CD4-positive, CD25-positive, alpha-beta regulatory T cell (primary cell): ENCODE measurements at places on chromosomes 2 and 18.

- no peak for DNase-seq
These were observed 72.8 kb upstream of the TAF1B start for GRCh38 chr2:9770308-9771100.

DNA sequence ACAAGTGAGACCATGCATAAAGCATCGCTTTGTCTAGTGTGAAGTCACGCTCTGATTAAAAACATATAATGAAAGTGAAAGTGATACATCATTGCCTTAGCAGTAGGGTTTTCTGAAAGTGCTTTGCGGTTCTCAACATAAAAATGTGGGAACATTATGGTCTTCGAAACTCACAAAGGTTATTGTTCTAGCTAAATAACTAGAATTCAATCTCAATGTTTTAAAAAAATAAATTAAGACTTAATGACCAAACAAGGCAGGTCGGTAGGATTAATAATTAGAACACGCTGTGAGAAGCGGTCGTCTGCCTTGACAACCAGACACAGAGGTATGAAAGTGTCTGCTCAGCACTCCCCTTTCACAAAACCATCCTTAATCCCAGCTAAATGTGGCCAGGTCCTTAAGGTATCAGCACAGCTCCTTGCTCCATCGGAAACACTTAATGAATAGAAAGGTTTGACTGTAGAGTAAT is 42.2 kb downstream of the KLHL14 start:
- peak; percentile 8 for DNase-seq

DNA sequence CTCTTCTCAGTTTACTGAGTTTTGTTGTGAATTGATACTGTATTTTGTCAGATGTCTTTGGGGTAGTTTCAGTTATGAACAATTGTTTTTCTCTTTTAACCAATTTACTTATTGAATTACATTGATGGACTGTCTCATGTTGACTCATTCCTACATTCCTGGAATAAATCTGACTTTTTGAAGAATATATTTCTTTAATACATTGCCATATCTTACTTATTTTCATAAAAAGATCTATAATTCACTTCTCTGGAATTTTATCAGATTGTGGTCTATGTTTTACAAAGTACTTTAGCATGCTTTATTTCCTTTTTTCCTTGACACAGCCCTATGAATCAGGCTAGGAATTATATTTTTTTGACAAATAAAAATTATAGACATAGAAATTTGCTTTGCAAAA is 268.3 kb downstream of the PLCL1 start:
- DNase-seq = no peak

GRCh38 chr2:132779206-132779721 is 109.3 kb upstream of the LYPD1 start:
- no peak for DNase-seq

DNA sequence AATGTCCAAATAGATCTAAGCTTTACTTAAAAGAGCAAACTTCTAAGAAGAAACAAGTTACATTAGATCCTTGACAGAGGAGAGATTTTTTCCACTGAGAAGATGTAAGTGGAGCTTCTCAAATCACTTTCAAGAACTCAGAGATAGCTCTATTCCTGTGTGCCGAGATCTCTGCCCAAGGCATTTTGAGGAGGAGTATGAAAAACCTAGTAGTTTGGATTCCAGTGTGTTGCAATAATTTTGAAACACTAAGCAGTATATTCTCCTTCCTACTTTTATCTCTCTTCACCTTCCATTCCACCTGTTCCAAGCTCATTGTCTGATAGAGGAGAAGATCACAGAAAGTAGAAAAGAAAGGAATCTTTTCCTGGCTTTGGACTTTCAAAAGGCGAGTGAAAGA is 192.0 kb upstream of the TANK start:
- no peak for DNase-seq

DNA sequence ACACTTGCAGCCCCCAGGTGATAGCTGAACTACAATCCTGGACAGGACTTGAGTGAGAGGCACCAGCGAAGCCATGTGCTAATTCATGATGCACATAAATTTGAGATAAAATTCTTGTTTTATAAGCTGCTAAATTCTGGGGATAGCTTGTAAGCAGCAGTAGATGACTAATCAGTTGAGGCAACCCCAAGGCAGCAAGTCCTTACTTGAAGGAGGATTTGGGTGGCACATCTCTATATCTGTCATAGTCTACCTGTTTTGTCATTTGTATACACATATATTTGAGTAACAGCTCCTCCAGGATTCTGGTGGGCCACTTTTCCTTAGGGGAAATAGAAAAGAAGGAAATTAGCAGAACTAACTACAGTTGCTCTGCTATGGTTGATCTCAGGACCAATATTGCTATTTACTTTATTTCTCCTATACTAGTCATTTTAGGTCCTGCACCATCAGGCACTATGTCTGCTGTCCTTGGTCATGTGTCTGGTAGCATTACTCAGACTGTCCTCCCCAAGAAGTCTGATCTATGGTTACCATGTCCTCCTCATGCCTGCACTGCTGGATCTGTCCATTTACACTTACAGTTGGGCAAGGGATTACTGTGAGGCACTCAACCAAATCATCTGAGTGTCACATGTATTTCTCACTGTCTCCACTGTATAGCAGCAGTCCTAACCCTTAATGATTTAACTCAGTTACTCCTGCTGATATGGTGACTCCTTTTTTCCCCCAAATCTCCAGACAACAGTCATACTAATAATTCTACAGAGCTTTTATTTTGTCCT is 436.0 kb upstream of the CWC22 start:
- no peak for DNase-seq

GRCh38 chr2:223389624-223390023 is 212.5 kb downstream of the SCG2 start:
- DNase-seq = no peak

GRCh38 chr2:238383743-238384380 is 42.9 kb upstream of the ASB1 start:
- DNase-seq = no peak

GRCh38 chr2:27833931-27834330 is 56.3 kb downstream of the RBKS start:
- no peak for DNase-seq

DNA sequence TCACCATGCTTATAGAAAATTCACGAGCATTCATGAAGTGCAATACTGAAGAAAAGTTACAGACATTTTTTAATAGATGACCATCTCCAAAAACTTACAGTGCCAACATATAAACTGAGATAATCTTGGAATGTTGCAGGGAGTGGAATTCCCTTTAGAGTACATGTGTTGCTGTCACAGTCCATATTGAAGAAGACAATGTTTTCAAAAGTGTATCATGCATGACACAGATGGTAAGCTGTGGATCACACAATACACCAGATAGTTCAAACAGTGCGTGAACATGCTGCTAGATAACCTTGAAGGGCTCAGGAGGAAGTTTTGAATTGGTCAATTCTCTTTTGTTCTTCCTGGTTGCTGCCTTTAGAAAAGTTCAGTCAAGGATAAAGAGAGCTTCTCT is 1644.3 kb upstream of the NXPH2 start:
- DNase-seq = no peak

DNA sequence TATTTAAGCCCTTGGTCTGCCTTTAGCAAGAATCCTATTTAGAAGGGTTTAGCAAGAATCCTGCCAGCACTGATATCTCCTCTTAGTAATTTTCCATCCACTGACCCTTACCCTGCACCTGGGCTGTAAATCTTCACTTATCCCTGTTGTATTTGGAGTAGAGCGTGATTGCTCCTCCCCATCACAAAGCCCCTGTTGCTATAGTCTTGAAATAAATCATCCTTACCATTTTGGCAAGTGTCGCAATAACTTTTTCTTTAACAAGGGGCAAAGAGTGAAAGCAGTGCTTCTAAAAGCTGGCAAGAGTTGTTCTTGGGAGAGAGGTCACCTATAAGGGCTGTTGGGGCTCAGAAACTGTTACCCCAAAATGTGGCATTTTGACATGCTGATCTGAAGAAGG is 3.7 kb upstream of the SCTR start:
- no peak for DNase-seq

- DNase-seq = no peak
These were observed 161.5 kb downstream of the STK39 start for GRCh38 chr2:168085801-168086361.

GRCh38 chr2:171512683-171513195 is 9.5 kb upstream of the CYBRD1 start:
- no peak for DNase-seq

DNA sequence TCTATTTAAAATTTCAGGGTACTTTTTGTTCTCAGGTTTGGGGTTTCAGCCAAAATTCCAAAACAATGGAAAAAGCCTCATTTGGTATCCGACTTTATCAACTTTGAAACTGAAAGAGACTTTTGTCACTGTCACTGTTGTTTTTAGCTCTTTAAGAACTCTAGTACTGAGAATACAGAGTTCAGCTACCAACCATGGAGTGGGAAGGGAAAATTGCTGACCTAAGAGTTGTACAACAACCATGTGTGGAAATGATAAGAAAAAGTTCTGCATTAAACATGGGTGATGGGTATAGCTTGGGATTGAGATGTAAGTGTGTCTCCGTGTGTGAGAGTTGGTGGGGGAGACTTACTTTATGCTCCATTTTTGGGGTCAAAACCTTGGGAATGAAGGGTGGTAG is 206.6 kb upstream of the LRATD1 start:
- DNase-seq = no peak

DNA sequence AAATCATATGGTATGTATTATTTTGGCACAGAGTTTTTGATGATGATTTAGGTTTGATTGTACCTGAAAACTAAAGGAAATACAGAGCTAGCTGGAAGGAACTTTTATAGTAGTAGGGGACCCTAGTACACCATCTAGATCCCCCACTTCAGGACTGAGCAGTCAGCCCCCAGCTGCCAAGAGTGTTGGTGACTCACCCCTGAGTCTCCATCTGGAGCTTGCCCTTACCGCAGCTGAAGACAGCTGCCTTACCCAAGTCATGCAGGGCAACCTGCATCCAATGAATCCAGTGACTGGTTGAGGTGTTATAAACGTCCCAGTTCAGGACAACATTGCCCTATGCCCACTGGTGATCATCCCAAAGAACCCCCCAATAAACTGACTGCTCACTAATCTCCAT is 15.3 kb downstream of the PMS1 start:
- no peak for DNase-seq

GRCh38 chr2:106516436-106516835 is 29.3 kb downstream of the CD8B2 start:
- no peak for DNase-seq

DNA sequence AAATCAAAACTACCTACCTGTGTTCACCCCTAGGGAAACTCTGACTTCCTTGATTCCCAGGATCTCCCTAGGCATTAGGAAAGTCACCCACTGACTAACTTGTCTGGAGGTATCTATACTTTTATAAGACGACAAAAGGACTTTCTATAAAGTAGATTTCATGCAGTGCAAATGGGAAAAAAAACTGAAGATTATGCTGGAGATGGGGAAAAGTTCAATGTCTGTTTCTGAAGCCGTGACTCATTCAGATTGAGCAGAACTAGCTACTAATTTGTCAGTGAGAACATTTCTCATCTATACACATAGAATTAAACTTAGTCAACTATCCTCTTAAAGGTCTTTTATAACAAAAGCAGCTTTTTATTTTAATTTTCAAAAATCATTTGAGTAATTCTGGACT is 6.0 kb downstream of the SEPTIN10 start:
- DNase-seq = no peak

DNA sequence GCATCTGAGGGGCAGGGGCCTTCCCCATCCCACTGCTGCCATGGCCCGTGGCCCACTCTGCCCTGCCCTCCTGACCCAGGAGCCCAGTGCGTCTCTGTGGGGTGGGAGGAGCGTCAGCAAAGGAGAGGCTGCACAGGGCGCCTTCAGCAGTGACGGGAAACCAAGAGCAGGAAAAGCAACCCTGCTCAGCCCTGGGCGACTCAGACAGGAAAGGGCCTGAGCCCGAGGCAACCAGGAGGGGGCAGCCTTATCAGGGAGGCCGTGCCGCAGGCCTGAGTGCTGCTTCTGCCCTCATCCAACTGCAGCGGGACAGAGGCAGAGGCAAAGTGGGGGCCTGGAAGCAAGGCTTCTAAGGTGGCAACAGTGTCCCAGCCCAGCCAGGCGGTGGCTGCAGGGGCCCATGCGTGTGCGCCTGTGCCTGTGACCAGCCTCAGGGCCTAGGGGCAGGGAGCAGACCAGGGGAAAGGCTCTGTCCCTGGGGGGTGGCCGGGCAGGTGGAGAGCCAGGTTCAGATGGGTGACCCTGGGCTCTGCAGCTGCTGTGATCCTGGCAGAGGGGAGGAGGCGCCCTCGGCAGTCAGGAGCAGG is 23.3 kb upstream of the ALPI start:
- no peak for DNase-seq

DNA sequence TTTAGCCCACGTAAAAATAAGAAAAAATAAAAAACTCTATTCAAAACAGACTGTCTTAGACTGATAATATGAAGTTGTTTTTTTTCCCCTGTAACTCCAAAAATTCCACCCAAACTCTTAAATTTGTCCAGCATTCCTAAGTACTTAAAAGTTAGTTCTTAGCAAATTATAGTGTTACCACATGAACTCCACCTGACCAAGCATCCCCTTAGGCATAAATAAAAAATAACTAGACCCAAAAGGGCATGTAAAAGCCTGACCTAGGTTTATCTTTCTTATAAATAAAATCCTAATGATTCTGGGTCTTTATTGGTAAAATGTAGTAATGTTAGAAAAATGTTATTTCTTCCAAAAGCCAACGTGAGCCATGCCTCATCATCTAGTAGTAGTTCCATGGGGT is 54.3 kb downstream of the TTC21B start:
- no peak for DNase-seq

DNA sequence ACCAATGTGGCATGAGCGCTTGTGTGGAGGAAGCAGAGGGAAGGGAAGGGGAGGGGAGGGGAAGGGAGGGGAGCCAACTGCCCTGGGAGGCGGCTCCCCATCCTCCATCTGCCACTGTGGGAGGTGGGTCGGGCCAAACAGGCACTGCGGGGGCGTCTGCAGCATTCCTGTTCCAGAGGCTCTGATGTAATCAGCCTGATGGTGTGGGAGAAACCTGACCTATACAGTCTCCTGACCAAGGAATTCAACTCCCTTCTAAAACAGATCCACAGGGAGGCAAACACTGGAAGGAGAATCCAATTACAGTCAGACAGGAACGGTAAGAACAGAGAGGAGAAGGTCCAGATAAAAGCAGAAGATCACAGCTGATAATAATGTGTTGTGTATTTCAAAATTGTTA is 88.8 kb downstream of the CD8B2 start:
- no peak for DNase-seq

GRCh38 chr2:46356991-46357390 is 59.8 kb downstream of the EPAS1 start:
- no peak for DNase-seq

DNA sequence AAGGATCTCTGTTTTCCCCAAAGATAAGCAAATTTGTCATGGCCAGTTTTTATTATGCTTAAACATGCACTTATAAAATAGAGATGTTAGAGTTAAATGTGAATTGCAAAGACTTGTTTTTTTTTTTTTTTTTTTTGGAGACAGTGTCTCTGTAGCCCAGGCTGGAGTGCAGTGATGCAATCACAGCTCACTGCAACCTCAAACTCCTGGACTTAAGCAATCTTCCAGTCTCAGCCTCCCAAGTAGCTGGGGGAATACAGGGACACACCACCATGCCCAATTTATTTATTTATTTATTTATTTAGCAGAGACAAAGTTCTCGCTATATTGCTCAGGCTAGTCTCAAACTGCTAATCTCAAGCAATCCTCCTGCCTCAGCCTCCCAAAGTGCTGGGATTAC is 15.1 kb downstream of the PHOSPHO2 start:
- no peak for DNase-seq

- no peak for DNase-seq
These were observed 1.0 kb upstream of the KYNU start for GRCh38 chr2:142876423-142876822.

- no peak for DNase-seq
These were observed 217.9 kb upstream of the PID1 start for GRCh38 chr2:229489016-229489415.
